ENCODE measurements at places on chromosomes 1 and 21. TPM values are rescaled to one million over a fixed set of nuclear protein-coding genes. Genes with fewer than 3 reads are reported as not detected.

DNA sequence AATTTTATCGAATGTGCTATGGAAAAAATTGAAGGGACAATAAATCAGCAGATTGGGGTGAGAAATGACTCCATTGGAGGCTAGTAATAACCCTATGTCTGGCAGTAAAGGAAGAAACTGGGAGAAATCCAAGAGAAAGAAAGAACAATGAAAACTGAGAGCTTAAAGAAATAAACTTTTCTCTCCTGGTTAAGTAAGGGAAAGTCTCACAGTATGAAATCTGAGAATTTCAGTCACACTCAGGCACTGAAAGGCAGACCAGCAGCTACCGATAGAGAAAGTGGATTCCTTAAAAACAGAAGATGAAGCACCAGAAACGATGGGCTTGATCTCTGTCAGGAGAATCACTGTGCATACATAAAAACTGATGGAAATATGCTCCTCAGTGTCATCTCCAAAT, 404.2 kb downstream of the PLPP3 start:
- no peak for DNase-seq

GRCh38 chr1:245825128-245825901, 670.5 kb downstream of the KIF26B start:
- DNase-seq: no peak

DNA sequence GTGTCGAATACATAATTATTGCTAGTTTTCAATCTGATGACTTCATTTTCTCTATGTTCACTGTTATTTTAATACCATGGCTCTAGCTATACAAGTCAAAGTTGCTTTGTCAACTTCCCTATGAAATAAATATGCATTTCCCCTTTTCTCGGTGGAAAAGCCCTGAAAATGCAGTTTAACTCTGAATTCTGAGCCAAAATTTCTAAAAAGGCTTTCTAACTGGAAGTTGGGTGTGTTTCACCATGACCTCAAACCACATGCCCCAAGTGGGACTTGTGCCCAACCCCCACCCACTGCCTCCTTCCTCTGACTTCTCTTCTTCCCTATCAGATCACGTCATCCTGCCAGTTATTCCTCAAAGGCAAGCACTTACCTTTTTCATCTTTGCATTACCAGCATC, 8.9 kb downstream of the MKNK1 start:
- peak; percentile 41 for DNase-seq

DNA sequence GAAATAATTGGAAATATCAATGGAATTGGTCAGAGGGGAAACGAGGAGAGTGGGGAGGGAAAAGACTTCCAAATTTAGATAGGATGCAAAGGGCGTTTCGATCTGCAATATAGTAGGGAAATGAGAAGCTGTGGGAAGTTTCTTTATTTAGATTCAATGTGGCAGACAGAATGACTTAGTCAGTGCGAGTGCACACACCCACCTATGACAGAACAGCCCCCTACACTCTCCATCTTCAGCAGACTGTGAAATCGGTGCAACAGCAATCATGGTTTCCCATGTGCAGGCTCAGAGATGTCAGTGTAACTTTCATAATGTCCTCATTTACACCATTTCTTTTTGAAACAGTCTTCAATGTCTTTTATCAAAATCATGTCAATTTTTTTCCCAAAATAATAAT, 46.0 kb downstream of the DIP2A start:
- DNase-seq: no peak

GRCh38 chr1:56520016-56520601, 59.3 kb downstream of the PLPP3 start:
- no peak for DNase-seq

- no peak for DNase-seq
These were observed 812.8 kb upstream of the BRINP3 start for GRCh38 chr1:191290441-191290840.

- DNase-seq: no peak
These were observed 66.4 kb downstream of the KDM1A start for GRCh38 chr1:23085696-23086095.

GRCh38 chr1:206457408-206458120, 12.7 kb upstream of the IKBKE start:
- peak; percentile 37 for DNase-seq

DNA sequence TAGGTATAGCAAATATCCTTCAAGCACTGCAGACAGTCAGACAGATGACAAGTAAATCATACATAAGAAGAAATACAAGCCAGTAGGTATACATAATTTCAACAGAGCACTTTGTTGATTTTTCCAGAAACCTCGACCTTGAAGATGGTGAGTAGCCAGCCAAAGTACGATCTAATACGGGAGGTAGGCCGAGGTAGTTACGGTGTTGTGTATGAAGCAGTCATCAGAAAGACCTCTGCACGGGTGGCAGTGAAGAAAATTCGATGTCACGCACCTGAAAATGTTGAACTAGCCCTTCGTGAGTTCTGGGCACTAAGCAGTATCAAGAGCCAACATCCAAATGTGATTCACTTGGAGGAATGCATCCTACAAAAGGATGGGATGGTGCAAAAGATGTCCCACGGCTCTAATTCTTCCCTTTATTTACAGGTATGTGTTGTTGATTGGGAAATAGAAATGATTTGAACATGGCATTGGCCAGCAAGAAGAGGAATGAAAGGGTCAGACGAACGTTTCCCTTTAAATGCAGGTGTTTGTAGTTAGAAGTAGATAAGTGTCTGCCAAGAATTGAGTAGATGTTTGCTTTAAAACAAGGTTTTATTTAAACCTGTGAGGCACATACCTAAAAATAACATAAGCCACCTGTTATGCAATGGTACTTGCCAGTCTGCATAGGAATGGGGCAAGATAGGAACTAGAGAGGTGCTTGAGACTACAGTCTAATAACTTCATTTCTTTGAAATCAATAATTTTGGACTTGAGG, 2.7 kb downstream of the PDIK1L start:
- no peak for DNase-seq

DNA sequence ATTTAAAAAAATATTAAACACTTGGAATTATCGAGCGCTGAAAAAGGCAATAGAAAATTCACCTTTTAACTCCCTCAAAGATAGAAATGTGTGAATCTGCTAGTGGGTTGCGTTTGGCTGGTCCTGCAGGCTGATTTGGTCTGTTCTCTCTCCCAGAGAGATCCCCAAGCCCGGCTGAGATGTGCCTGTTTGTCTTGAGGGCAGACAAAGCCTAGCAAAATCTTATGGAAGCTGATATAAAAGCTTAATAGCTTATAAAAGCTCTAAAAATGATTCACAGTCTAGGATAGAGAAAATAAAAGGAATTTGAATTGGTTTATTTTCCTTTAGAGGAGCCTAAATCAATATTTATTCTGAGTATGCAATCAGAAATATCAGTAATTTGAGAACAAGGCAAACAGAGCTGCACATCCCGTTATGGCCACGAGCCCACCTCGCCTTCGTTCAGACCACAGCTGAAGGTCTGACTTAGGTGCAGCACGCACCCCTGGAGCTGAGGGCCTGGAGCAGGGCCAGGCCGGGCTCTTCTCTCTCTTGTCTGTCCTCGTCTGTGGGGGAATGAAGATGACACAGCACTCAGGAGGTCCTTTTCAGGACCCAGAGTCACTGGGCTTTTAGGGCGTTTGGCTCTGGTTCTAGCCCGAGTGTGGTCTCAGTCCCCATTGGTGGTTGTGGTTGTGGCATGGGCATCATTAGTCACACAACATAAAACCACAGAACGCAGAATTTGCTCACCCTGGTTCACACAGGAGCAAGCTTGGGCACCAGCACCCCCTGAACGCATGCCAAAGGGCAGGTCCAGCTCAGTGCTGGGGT, 18.6 kb downstream of the PDE9A start:
- no peak for DNase-seq

GRCh38 chr1:169043823-169044222, 62.7 kb upstream of the ATP1B1 start:
- no peak for DNase-seq

- DNase-seq: no peak
These were observed 41.0 kb upstream of the RGS2 start for GRCh38 chr1:192767798-192768197.

DNA sequence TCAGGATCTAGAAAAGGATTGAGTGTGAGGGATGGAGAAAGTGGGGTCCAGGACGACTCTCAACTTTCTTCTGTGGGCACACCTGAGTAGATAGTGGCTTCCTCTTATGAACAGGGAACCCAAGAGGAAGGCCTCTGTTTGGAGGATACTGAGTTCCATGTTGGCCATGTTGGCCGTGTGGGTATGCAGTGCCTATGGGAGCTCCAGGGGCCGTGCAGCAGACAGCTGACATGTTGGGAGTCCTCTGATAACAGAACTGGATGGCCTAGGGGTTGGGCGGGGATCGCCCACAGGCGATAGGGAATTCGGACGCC, 43.0 kb downstream of the TMEM53 start:
- DNase-seq: no peak

- no peak for DNase-seq
These were observed 6.1 kb downstream of the SPOCD1 start for GRCh38 chr1:31809698-31810097.

DNA sequence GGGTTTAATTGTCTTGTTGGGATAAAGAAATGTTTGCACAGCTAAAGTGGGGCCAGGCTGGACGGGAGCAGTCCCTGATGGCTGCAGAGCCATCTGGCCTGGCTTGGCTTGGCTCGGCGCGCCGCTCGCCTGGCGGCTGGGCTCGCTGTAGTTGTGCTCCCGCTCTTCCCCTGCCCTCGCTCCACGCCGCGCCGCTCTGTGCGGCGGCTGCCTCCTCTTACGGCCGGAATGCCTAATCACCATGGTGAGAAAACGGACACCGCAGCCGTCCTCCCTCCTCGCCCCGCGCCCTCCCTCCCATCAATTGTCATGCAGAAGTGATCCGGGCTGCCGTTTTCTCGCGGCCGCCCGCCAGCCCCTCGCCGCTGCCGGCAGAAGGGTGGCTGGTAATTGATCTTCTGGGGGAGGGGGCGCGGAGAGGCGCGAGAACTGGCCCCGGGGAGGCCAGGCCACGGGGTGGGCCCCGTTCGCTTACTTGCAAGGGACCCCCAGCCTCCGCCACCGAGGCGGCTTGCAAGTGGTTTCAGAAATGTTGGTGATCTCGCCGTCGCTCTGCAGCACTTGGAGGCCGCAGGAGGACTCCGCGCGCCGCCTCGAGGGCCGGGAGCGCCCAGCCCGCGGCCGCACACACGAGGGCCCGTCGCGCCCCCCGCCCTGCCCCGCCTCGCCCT, 12.4 kb downstream of the RNF220 start:
- no peak for DNase-seq

DNA sequence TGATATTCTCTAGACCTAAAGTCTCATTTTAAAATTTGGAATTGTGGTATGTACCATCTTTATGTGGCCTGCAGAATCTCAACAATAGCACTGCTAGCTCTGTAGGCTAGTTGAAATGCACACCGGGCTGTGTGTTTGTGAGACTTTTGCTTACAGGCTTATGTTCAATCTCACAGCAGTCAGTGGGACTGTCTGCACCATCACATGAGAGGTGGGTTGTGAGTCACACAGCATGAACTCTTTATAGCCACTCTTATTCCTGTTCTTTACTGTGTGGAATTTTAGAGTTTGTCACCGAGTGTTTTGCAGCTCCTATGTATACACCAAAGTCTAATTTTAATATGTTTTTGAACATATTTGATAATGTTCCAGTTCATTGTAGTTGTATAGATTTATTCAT, 74.6 kb downstream of the RASAL2 start:
- DNase-seq: no peak

DNA sequence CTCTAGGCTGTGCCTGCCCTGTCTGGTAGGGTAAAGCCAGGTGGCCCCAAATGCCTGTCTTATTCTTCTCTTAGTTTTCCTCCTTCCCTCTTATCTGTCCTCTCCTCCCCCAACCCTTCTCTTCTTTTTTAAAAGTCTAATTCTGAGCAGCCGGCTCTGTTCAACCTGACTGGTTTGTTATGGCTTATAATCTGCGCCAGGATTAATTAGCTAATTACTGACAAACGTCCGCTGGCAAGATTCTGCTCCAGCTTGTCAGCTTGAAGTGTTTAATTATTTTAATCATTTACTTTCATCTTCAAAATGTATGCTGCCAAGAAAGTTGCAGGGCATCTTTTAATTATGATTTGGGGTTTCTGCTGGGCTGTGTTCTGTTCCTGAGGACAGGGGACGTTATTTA, 27.2 kb upstream of the PSMB2 start:
- no peak for DNase-seq

DNA sequence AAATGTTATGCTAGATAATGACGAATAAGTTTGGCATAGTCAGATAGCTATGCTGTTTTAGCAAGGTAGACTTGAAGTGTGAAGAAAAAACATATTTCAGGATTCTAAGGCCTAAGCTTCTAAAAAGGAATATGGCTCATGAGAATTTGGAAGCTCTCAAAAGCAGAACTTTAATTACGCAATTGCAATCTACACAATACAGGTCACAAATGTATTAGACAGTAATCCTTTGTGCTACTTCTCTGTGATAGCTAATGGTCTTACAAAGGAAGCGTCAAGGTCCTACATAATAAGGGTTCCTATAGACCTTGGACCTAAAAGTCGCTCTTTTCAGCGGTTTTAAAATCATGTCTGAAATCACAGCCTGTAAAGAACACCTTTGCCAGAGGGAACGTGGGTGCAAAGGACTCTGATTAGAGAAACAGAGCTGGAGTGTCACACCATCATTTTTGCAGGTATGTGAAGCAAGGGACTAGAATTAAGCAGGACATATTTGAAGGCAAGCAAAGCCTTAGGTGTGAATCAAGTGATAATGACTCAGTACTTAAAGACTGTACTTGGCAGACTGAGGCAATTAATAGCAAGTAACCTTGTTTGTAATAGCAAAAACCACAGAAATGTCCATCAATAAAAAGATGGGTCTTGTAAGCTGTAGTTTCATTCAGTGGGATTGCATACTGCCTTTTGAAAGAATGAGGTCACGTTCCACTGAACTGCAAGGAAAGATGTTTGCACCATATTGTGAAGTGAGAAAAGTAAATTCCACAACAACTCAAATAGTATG, 420.2 kb downstream of the KCTD3 start:
- no peak for DNase-seq

DNA sequence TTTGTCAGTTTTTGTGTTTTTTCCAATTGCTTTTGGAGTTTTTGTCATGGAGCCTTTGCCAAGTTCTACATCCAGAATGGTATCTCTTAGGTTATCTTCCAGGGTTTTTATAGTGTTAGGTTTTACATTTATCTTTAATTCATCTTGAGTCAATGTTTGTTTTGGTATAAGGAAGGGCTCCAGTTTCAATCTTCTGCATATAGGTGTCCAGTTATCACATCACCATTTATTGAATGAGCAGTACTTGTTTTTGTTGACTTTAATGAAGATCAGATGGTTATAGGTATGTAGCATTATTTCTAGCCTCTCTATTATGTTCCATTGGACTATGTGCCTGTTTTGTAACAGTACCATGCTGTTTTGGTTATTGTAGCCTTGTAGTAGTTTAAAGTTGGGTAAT, 1233.1 kb downstream of the PLA2G4A start:
- DNase-seq: no peak

The SLFNL1 gene
- total RNA-seq: 0.18 TPM

The GPATCH3 gene
- total RNA-seq: 16.7 TPM

The RGSL1 gene
- not detected for total RNA-seq

The MRPL39 gene
- 37.8 TPM for total RNA-seq

The IFNLR1 gene
- 6.1 TPM for total RNA-seq

The OR2T33 gene
- not detected for total RNA-seq

The RHD gene
- total RNA-seq: not detected

The NID1 gene
- 0.45 TPM for total RNA-seq

Data from activated CD4-positive, alpha-beta memory T cell treated with anti-CD3 and anti-CD28 coated beads, Interleukin-2, amount 10 ng/mL, durations not matched to agents 7 days and 5 days (primary cell).